NCI-H2029 treated with DMSO at 0.1 percent for 48 hours (cell line): ENCODE measurements at places on chromosomes 1 and 21.

GRCh38 chr1:168443899-168444298 is 99.9 kb downstream of the XCL2 start:
- no peak for DNase-seq

GRCh38 chr1:15981679-15982078 is 5.8 kb upstream of the ZBTB17 start:
- DNase-seq = no peak

- DNase-seq = no peak
Observed at GRCh38 chr1:164671323-164671965, 112.5 kb downstream of the PBX1 start.

DNA sequence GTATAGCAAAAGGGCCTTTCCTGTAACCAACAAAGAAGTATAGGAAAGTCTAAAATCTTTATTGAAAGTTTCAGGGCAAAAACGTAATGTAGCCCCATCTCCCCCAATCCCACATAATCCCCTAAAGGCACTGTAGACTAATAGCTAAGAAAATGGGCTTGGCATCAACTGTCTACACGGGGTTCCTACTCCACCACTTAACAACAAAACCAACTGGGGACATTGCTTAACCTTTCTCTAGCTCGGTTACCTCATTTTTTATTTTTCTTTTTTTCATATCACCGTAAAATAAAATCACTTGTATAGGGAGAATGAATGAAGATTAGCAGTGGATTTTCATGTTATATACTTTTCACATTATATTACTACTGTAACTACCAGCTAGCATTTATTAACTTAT is 12.3 kb downstream of the MACF1 start:
- DNase-seq = no peak

DNA sequence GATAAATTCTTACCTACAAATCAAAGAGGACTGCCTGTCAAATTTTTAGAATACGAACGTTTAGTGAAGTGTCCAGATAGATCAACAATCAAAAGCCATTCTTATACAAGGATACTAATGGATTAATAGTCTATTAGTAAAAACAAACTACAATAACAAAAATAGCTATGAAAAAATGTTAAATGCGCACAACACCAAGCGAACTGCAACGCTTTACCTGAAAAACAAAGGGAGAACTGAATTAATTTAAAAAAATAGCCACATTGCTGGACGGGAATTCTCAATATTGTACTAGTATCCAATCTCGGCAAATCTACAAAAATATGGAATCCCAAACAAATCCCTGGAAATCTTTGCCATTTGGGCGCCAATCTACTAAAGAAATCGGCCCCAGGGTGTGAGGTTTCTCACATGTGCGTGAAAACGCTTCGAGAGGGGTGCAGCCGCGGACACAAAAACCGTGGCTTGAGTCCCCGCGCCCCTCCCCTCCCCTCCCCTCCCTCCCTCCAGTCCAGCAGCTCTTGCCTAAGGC is 55.6 kb downstream of the TRAF5 start:
- DNase-seq = no peak

DNA sequence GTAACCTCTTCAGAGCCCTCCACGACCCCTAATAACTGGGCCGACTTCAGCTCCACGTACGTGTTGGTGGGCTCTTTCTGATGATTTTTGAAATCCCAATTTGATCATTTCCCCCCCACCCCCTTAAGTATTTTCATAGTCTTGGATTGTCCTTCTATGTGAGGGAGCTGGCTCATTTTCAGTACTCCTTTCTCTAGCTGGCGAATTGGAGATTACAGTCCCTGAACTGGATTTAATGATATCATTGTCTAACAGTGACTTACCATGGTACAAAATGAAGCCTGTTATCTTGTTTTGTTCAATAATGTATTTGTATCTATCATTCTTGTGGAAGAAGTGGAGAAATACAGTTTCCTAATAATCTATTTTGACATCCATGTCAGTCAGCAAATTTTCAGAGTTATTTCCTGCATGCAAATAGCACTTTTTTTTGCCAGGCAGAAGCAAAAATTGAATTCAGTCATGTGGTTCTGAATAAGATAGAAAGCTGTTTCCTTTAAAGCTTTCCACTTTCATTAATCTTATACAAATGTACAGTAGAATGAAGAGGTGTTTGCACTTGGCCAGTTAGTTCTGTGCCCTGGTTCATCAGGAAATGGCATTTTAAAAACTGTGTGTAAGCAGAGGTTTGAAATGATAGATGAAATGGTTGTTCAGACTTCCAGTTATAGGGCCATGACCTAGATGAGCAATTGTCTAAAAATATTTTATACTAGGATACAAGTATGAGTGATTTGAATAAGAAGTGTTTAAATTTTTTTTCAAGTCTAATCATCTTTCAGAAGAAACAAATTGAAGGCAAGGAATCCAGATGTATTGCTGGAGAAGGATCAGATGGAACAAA is 104.2 kb downstream of the ATP5PO start:
- DNase-seq = no peak

- DNase-seq = no peak
Observed at GRCh38 chr21:43921571-43921978, 56.6 kb downstream of the AGPAT3 start.

- no peak for DNase-seq
Observed at GRCh38 chr1:30169269-30169668, 554.1 kb downstream of the MATN1 start.

- no peak for DNase-seq
Observed at GRCh38 chr1:196538473-196538872, 69.8 kb downstream of the KCNT2 start.

DNA sequence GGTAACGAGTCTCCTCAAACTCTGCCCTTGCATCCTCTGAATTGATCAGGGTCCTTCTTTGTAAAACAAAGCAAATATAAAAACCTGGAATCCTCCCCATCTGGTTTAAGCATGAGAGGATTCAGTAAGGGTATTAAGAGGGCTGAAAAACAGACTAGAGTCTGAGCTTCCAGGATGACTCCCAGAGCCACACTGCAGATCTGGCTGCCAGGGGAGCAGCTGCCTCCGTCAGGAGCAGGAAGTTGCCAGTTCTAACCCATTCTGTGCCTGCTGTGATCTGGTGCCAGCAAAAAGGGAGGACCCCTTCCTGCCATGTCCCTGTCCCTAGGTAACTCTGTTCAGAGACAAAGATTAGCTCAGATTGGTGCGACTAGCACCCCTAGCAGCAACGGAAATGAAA is 27.5 kb downstream of the SERTAD4 start:
- no peak for DNase-seq
